ENCODE measurements at places on chromosomes 3 and 15. TPM values are rescaled to one million over a fixed set of nuclear protein-coding genes. Genes with fewer than 3 reads are reported as not detected.

GRCh38 chr3:62962714-62963113 is 87.5 kb upstream of the CADPS start:
- DNase-seq: peak; percentile 64

- no peak for DNase-seq
These were observed 39.2 kb upstream of the APH1B start for GRCh38 chr15:63238171-63238570.

- no peak for DNase-seq
These were observed 175.8 kb downstream of the XXYLT1 start for GRCh38 chr3:195095035-195095703.

Gene DPPA2
- polyA plus RNA-seq: not detected

Gene IL17RB
- 15.9 TPM for polyA plus RNA-seq
